NCI-H2081 treated with DMSO at 0.1 percent for 48 hours (cell line): ENCODE measurements at places on chromosomes 11 and 22.

GRCh38 chr22:28123989-28124766 lies 205.1 kb upstream of the PITPNB start:
- no peak for DNase-seq

DNA sequence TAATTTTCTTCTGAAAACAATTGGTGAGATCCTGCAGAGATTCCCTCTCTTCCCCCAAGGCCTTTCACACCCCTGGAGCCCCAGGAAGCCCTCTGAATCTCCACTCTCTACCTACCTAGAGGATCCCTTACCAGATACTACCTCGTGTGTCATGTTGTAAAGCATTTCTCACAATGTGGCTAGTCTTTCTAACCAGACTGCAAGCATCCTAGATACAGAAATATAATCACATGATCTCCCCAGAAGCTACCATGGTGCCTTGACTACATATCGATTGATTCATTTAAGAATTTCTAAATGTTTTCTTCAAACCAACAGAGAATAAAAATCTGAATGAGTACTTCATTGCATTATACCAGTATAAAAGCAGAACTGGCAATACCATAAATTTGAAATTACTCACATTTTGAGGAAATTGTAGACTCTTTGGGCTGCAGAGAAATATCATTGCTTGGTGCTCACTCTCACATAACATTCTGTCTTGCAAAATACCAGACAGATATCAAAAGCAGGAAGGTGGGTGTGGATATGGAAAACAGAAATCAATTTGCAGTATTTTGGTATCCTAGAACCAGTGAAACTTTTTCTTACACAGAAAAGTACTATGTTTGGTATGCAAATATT lies 113.5 kb downstream of the MAML2 start:
- DNase-seq = no peak

DNA sequence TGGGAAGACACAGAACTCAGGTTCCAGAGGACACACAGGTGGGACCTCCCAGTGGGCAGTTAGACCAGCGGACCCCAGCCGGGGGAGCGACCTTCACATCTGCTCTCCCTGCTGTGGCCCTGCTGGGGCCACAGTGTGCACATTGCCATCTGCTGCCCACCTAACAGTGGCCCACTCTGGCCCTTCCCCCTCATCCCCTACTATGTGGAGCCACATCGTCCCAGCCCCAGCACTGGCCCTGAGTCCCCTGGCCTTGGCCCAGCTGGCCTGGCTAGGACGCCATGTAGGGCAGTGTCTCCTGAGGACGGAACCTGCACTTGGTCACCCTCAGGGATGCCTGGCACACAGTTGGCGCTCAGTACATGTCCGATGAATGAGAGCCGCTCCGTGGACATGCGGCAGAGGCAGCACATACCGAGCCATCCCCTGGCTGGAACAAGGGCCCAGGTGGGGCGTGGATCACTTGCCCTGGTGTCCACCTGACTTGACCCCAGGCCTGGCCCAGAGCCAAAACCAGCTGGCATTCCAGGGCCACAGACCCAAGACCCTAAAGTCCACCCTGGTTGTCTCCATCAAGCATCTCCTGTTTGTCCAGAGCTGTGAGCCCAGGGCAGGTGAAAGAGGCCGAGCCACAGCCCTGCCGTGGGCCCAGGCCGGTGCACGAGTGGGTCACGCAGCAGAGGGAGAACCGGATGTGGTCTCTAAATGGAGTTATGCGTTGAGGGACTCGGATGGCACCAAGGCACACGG lies 93.1 kb upstream of the FGF3 start:
- DNase-seq = no peak

- no peak for DNase-seq
Measured at GRCh38 chr11:123253911-123254310, 58.9 kb upstream of the CLMP start.

- no peak for DNase-seq
Measured at GRCh38 chr11:106619320-106619990, 398.8 kb downstream of the GUCY1A2 start.

GRCh38 chr11:116500947-116501602 lies 271.7 kb downstream of the BUD13 start:
- peak; percentile 86 for DNase-seq

DNA sequence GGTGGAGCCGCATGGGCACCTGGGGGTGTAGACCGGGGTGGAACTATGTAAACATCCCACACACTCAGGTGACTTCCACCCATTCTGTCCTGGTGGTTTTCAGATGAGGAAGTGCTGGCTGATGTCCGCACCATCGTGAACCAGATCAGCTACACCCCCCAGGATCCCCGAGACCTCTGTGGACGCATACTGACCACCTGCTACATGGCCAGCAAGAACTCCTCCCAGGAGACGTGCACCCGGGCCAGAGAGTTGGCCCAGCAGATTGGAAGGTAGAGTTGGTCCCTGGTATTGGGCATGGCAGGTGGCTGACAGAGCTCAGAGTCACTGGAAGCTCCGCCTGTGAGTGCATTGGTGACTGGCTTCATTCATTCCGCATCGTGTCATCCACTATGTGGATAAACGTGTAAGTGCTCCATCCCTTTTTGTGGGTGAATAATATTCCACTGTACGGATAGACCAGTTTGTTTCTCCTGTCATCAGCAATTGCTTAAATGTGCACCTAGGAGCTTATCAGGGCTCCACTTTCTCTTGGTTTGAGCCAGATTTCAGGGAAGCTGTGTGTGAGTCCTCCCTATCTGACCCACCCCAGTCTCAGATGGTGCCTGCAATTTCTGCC lies 29.9 kb downstream of the NADSYN1 start:
- no peak for DNase-seq

DNA sequence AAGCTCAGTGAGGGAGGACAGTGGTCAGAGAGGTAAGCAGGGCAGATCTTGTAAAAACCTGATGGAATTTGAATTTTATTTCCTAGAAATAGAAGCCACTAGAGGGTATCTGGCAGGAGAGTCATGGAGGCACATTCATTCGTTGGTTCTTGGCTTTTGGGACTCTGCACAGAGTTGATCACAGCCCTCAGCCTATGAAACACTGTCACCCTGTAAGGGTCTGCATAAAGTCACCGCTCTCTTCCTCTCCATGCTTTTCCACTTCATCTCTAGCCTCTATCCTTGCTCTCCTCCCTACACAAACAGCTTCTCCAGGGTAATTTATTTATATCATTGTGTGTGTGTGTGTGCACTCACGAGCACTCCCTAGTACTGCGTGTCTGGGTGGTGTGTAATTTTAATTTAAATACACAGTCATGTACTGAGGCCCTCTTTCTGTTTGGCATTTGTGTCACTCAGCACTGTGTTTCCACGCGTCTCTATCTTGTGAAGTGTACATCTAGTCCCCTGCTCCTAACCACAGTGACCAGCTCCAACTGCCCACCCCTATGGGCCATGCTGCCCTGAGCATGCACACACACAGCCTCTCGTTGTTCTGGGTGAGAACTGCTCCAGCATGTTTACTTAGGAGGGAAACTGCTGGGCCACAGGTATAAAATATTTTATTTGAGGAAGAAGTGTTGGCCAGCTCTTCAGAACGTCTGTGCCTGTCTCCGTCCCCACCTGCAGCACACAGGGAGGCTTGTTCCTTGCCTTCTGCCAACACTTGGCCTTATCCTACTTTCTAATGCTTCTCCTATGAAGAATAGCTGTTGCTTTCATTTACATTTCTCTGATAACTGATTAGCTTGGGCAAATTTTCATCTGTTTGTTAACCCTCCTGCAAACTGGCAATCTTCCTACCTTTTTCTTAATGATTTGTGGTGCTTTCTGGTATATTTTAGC lies 4.5 kb downstream of the KCNQ1OT1 start:
- DNase-seq = no peak
